HL-60 (cell line): ENCODE measurements at places on chromosomes 2 and 18.

GRCh38 chr2:132478461-132479105 lies 62.0 kb downstream of the GPR39 start:
- no peak for DNase-seq

GRCh38 chr18:48949050-48949605 lies 1.6 kb downstream of the SMAD7 start:
- no peak for DNase-seq

GRCh38 chr2:86123328-86123925 lies 17.4 kb downstream of the PTCD3 start:
- no peak for DNase-seq

DNA sequence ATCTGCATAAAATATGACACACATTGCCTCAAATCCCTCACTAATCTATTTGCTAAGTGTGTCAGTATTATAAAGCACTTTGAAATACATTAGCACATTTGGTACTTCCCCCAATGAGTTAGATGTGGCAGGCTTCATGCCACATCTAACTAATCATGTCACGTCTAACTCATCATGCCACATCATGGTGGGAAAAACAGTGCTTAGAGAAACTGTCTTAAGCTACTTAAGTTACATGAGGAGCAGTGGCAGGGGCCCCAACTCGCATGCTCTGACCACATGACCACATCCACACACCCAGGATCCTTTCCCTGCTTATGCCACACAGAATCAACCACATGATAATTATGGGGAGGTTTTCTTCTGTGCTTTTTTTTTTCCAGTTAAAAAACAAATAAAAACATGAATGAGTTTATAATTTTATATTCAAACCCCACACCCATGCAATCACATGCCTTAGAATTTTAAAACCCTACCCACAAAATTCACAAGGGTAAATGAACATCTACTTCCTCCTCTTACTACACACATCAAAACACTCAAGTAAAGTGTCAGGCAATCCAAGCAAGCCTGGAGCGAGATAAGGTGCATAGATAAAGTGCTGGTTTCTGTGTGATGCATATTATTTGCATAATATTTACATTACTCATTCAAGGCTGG lies 1.6 kb downstream of the ABCA12 start:
- no peak for DNase-seq

GRCh38 chr2:70960833-70961647 lies 17.4 kb upstream of the ANKRD53 start:
- no peak for DNase-seq

DNA sequence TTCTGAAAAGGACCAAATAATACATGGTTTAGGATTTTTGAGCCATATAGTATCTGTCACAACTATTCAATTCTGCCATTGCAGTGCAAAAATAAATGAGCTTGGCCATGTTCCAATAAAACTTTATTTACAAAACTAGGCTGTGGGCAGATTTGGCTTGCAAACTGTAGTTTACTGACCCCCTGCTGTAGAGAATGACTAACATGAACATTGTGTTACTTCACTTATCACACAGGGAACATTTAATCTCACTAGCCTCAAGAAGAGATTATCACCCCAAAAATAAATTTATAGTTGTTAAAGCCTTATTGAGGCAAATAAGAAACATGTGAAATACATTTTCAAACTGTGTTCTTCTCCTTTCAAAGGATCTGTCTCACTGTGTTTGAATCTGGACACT lies 766.2 kb downstream of the MBD2 start:
- no peak for DNase-seq

GRCh38 chr2:190105554-190105953 lies 43.0 kb upstream of the MSTN start:
- no peak for DNase-seq
